Stimulated activated CD4-positive, alpha-beta T cell treated with anti-CD3 and anti-CD28 coated beads, Interleukin-15, amount 100 ng/mL, for 24 hours (primary cell): ENCODE measurements at places on chromosomes 5 and 9.

DNA sequence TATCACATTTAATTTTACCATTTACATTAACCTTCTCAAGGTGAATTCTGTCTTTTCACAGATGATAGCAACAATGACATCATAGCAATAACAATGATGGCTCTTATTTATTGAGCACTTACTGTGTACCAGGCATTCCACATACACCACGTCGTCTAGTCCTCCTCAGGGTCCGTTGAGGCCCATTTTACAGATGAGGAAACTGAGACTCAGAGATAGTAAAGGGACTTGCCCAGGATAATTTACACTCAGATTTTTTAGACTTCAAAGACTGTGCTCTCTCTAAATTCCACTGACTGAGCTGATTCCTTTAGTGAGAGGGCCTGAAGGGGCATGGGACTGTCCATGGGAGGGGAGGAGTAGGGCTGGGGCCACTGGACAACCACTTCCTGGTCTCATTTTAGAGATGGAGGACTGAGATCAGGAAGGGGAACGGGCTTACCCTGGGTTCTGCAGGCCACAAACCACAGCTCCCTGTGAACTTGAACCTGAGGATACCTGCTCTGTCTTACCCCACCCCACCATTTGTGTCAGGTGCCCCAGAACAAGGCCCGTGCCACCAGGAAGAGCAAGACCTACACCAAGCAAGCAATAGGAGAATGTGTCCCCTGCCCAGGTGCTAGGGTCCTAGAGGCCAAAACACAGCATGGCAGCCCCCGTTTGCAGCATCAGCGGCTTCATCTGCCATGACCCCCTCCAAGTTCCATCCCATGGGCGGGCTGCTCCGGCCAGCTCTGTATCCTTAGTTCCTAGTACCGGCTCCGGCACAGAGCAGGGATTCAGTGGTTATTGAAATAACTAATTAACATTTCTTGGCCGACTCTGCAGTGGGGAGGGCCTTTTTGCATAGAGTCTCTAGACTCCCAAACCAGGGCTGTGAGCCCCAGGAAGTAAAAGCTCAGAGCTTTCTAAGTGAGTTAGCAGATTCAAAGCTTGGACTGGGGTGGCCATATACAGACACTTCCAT, 96.6 kb downstream of the RGS3 start:
- DNase-seq, result no peak

GRCh38 chr9:101587332-101588043, 7.3 kb downstream of the PPP3R2 start:
- DNase-seq, result no peak

GRCh38 chr5:4630031-4630430, 510.1 kb upstream of the ADAMTS16 start:
- no peak for DNase-seq

- DNase-seq, result no peak
Measured at GRCh38 chr5:125263356-125263755, 516.9 kb upstream of the ZNF608 start.

DNA sequence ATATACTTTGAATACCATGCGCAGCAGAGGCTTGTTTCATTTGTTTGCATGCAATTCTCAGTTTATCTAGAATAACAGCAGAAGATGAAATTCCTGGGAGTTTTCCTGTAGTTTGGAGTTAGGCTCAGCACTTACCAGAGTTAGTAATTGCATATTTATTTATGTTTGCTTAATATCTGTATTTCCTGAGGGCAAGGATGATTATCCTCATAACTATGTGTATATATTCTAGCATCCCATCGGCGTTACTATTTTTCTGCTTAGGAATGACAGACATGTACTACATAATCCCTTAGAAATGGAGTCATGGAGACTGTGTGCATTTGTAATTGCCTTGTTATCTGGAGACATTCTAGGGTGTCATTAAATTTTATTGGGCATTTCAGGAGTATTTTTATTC, 1184.8 kb downstream of the DTWD2 start:
- no peak for DNase-seq

- no peak for DNase-seq
Measured at GRCh38 chr5:51345106-51345505, 38.1 kb upstream of the ISL1 start.
